ENCODE measurements at places on chromosomes 3 and 15.
A peak's percentile ranks its signal among the peaks of the same experiment; 100 is the strongest.

- peak; percentile 9 for DNase-seq
Measured at GRCh38 chr15:93001881-93002280, 87.1 kb downstream of the RGMA start.

GRCh38 chr15:40238532-40239403, at the start of gene PAK6:
PAK6 (plus strand) TSS chr15:40239063; CDS start chr15:40264786, 25,723 bp downstream.
- DNase-seq = peak; percentile 64

DNA sequence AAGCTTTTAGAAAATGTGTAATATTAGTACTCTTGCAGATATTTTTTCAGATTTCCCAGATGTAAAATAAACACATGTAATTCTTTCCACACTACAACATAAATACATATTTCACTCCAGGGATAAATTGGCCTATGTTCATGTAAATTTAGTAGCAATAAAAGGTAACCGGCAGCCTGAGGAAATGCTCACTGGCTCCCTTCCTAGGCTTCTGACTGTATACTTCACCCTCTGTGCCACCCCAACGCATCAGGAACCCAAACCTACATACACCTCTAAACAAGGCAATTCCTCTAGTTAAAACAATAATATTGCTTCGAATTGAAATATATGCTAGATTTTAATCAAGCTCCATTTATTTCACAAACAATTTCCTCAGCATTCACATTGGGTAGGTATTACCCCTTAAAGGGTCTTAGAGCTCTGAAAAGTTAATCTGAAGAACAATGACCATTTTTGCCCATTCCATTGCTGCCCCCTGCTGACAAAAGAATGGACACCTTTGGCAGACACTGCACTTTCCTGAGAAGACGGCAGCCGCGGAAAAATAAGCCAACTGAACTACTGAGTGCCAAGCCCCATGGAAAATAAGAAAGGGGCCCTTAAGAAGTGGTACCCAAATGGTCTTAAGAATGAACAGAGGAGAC, 212.5 kb downstream of the OSBPL10 start:
- DNase-seq = peak; percentile 70

- peak; percentile 43 for DNase-seq
Measured at GRCh38 chr3:10164546-10165393, at the start of gene IRAK2. IRAK2 (plus strand) TSS chr3:10164919; CDS start chr3:10164955, 36 bp downstream.

GRCh38 chr15:54707805-54708752, 488.7 kb downstream of the RSL24D1 start:
- DNase-seq = no peak

GRCh38 chr15:35557012-35557411, 11.0 kb upstream of the DPH6 start:
- DNase-seq = no peak

DNA sequence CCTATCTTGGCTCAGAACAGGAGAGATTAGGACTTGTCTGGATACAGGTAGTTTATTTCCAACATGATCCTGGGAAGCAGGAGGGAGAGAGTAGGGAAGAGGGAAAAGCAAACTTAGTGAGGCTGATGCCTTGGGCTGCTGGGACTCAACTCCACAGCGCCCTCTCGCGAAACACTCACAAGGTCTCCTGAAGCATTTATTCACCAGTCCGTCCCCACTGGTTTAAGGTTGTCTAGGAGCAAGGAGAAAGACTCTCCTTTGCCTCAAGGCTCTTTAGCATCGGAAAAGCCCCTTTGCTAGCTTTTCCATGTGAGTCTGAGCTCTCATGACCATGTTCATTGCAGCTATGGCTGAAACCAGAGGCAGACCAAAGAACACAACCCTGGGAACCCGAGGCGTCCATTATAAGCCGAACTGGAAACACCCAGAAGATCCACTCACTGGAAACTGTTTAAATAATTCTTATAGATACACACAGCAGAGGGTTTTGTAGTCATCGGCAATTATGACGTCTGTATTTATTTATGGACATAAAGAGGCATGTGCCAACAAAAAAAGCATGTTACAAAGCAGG, 244.5 kb downstream of the CD47 start:
- peak; percentile 36 for DNase-seq

GRCh38 chr3:56899078-56899477, 97.3 kb upstream of the ARHGEF3 start:
- DNase-seq = no peak

GRCh38 chr3:73768524-73769308, 144.0 kb upstream of the PDZRN3 start:
- peak; percentile 35 for DNase-seq

GRCh38 chr3:23748398-23749110, 57.2 kb upstream of the UBE2E1 start:
- peak; percentile 86 for DNase-seq

- DNase-seq = no peak
Measured at GRCh38 chr3:120200493-120201235, 84.4 kb downstream of the GPR156 start.

DNA sequence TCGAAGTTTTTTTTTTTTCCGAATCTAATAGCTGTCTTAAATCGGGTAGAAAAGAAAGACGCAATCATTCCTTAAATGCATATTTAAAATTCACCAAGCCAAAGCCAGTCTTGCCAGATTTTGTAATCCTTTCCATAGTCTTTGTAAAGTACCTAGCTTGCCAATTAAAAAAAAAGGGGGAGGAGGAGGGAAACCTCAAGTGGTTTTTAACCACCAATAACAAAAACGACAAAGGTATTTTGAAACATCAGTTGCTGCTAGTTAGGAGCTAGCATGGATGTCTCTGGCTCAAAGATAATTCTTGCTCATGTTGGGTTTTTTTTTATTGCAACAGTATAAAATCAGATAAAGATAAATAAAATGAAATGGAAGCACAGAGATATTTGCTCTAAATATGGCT, 187.9 kb downstream of the MECOM start:
- peak; percentile 10 for DNase-seq

DNA sequence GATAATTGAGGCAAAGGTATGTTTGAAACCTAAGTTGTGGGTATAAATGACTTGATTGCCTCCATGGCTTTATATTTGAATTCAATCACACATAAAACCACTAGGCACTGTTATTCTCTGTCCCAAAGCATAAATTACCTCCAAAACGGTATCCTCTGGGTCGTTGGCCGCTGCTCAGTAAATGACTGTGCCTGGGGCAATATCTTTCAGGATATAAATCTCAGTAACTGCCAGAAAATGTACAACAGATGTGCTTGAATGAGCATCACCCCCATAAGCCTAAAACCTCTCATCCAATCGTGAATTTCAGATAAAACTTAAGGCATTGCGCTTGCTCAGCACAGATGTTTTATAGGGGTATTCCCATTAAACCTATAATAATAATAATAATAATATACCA, 19.0 kb upstream of the C3orf49 start:
- no peak for DNase-seq

DNA sequence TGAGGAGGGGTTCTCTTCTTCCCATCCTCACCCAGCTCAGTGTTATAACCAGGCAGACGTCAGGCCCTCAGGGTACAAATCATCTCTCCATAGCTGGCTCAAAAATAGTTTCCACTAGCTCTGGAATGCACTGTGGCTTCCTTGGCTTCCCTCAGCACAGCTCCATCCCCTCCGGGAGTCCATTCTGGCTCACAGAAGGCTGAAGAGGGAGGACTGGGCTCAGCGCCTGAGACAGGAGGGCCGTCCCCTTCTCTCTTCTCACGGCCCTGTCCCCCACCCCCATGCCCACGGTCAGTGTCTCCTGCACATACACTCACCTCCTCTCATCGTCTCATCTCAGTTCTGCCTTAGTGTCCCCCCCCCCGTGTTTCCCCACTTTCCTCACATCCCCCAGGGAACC, 50.1 kb downstream of the UMPS start:
- peak; percentile 54 for DNase-seq

- no peak for DNase-seq
Measured at GRCh38 chr3:46619845-46620778, 7.8 kb downstream of the FAM240A start.

DNA sequence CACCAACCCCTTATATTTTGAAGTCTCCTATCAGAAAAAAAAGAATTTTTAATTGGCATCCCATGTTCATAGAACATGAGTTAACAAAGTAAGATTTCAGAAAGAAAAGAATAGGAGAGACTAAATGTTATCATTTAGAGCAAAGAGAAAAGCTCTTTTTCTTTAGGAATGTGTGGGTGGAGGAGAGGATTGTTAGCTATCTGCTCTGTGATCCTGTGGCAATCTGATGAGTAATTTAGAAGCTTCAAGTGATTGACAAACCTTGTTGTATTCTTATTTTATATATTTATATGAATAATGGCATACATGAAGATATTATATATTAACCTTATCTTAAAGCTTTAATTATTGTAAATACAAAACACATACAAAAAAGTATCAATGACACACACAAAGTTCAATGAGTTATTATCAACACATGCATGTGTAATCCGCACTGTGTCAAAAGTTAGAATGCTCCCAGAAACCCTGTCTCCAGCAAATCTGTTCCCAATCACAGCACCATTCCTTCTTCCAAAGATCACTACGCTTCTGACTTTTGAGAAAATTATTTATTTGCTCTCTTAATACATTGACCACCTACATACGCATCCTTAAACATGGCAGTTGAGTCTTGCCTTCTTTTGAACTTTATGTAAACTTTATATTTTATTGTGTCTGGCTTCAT, 907.4 kb downstream of the MCTP2 start:
- no peak for DNase-seq

DNA sequence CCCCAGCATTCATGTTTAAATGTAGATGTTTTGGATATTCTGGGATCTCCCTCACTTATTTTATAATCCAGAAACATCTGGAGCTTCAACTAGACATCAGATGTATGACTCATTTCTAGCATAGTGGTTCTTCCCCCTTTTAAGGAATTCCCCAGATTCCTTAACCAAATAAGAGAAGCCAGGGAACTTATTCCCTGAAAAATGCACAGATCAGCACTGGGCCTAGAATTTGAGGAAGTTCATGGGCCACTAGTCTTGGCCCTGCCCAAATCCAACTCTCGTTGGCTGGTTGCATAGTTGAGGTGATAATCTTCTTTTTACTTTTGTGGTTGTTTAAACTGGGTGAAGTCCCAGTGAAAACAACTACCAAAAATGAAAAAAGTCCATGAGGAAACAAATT, 20.4 kb downstream of the RARRES1 start:
- peak; percentile 96 for DNase-seq

DNA sequence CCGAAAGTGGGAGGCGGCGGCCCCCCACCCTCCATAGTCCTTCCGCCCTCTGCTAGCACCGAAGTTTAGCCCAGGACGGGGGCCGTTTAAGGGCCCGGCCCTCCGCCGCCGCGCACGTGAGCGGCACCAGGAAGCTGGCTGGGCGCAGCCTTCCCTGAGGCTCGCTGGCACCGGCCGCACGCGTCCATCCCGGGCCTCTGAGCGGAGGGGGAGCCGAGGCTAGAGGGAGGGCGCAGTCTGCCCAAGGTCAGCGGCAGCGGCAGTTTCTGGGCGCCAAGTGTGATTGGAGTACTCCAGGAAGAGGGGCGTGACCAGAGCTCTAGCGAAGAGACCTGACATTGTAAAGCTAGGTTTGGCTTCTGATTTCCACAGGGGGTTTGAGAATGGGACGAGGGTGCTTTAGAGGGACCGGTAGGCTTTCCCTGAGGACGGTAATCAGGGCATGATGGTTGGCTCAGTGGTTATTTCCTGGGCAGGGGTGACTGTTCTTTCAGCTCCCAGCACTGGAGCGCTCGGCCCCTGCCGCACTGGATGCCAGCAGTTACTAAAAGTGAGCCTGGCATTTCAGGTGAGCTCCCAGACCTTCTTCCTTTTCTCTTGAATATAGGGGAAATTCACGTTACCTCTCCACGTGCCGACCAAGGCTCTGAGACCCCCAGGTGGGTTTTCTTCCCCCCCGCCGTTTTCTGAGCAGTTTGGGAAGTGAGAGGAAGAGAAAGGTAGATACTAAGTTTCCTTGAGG, 853 bp downstream of the TEX264 start:
- DNase-seq = peak; percentile 58

- no peak for DNase-seq
Measured at GRCh38 chr15:99006904-99007495, 592 bp downstream of the PGPEP1L start.

DNA sequence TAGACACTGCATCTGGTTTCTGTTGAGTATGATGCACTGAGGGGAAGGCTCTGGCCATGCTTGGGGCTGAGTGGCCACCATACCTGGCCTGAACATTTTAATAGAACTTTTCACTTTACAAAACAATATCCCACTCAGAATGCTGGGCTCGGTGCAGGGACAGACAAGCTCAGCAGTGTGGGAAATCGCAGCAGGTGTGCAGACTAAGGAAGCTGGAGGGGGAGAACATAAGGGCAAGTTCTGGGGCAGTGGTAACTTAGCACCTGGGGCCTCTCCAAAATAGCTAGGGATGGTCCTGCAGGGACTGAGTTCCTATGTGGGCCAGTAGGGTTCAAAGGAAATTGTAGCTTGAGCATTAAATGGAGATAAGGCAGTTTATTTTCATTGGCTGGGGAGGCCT, 90.9 kb upstream of the RNU6-1 start:
- no peak for DNase-seq

GRCh38 chr3:171806200-171807128, 3.8 kb downstream of the PLD1 start:
- peak; percentile 75 for DNase-seq

GRCh38 chr3:158802409-158803268, 785 bp downstream of the MFSD1 start:
- DNase-seq = no peak
